Activated CD8-positive, alpha-beta memory T cell treated with anti-CD3 and anti-CD28 coated beads, Interleukin-2, amount 50 U/mL, for 4 hours (primary cell): ENCODE measurements at places on chromosomes 5 and 9.

DNA sequence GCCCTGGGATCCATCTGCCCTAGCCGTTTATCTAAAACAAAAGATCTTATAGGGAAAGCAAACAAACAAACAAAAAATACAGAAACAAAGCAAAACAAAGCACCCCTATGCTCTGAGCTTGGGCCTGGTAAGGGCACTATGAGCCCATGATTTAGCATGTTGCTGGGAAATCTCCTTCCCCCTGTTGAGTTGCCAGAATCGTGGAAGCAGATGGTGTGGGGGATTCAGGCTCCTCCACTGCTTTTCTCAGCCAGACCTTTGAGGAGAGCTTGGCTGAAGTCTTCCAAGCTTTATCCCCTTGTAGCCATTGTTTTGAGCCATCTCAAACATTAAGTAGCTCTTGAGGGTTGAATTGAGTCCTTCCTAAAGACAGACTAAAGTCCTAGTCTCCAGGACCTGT, 29.9 kb downstream of the TMC1 start:
- DNase-seq: no peak

DNA sequence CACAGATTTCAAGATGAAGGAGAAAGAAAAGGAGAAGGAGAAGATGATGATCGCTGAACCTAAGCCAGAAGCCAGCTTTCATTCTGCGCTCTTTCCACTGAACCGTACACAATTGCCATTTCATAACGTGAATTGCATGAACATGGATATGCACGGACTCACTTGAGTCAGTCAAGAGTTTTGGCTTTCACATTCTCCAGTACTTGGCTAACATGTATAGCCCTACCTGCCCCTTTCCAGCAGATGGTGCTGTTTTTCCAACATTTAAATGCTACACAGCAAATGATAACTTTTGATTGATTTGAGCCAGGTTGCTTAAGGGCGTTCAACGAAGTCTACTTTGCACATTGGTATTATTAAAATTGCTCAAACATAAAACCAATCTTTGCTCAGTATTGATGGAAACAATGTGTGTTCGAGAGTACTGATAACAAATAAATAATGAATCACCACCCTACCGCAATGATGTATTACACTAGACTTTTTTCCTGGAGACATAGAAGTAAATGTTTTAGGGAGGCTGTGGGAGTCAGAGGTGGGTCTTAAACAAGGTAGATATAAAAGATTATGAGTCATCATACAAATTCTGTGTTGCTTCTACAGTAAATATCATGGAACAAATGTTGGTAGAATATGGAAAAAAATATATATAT, 196.4 kb downstream of the TRPM3 start:
- no peak for DNase-seq

- DNase-seq: no peak
Observed at GRCh38 chr5:113264046-113264445, 170.7 kb downstream of the TSSK1B start.

DNA sequence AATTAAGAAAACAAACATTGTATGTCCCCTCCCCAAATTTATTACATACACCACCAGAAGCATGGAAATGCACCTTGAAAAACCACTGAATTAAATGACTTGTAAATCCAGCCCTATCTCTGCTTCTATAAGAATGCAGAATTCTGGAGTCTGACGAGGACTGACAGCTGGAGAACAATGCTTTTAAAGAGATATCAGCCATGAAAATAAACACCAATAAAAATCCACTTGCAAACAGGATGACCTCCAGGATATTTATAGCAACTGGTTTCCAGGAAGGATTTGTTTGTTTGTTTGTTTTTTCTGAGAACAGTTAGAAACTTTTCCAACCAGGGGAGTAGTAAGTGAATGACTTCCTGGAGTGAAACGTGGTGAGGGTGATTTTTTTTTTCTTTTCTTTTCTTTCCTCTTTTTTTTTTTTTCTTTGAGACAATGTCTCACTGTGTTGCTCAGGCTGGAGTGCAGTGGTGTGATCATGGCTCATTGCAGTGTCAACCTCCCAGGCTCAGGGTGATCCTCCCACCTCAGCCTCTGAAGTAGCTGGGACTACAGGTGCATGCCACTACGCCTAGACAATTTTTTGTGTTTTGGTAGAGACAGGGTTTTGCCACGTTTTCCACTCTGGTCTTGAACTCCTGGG, 38.7 kb upstream of the SLC36A1 start:
- DNase-seq: no peak
